ENCODE measurements at places on chromosomes 4 and X. TPM values are rescaled to one million over a fixed set of nuclear protein-coding genes. Genes with fewer than 3 reads are reported as not detected.

- peak; percentile 56 for DNase-seq
- H3K4me1 ChIP-seq: peaks cover 11% of the 10 kb centered on the region
- H3K27me3 ChIP-seq: no peaks in the 10 kb centered on the region
- no peak overlapping the region for H3K4me3 ChIP-seq
- peak overlapping the region; percentile 3 for H3K27ac ChIP-seq
- H3K36me3 ChIP-seq: peaks cover 1% of the 10 kb centered on the region
These were observed 105.0 kb downstream of the RAB28 start for GRCh38 chr4:13378973-13379759.

GRCh38 chr4:40723728-40724127 is 26.0 kb upstream of the NSUN7 start:
- H3K4me1 ChIP-seq: peaks cover 21% of the 10 kb centered on the region
- no peak overlapping the region for H3K4me3 ChIP-seq
- H3K36me3 ChIP-seq: no peaks in the 10 kb centered on the region
- no peak for DNase-seq

GRCh38 chrX:63436865-63437264 is 85.7 kb upstream of the SPIN4 start:
- H3K36me3 ChIP-seq: no peaks in the 10 kb centered on the region
- H3K4me3 ChIP-seq: no peak overlapping the region
- no peaks in the 10 kb centered on the region for H3K4me1 ChIP-seq
- H3K27me3 ChIP-seq: no peaks in the 10 kb centered on the region
- no peak overlapping the region for H3K27ac ChIP-seq

DNA sequence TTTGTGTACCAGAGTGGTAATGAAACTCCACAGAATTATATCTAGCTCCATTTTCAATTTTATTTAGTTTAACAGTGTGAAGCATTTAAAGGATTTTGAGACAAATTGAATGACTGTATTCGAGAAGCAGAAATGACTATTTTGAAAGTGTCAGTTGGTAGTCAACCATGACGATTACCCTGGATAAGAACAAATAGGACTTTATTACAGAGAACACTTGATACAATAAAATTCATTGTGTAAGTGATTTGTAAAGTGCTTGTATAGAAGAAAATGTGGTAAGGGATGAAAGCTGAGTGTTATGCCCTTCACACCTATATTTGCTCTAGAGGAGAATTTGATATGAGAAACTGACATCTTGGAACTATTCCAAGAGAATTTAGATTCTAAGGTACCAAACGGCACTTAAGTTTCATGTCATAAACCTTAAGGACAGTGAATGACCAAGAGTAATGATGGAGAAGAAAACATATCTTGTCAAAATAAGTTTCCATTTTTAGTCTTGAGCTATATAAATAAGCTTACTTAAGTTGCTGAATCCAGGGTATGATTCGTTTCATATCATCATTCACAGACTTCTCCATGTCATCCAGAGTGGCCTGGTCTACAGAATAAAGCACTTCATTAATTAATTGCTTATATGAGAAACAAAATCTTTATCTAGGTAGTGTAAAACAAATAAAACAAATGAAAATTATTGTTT is 34.6 kb downstream of the MED14 start:
- no peaks in the 10 kb centered on the region for H3K4me1 ChIP-seq
- no peak for DNase-seq
- no peaks in the 10 kb centered on the region for H3K27me3 ChIP-seq
- no peak overlapping the region for H3K27ac ChIP-seq

DNA sequence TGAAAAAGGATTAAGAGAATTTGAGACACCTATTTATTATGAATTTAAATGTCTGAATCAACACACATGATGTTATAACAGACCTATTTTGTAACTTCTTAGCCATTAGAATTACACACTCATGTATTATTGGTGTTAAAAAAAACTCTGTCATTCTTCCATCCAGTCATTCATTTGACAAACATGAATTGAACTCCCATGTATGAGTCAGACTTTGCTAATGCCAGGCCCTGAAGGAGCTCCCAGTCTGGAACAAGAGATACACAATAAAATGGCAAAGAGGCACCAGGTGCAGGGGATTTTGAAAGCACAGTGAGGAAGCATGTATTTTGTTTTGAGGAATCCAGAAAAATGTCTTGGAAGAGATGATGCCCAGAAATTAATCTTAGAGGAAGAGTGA is 87.7 kb upstream of the EFHC2 start:
- no peaks in the 10 kb centered on the region for H3K36me3 ChIP-seq
- H3K4me3 ChIP-seq: no peak overlapping the region
- no peak for DNase-seq
- no peak overlapping the region for H3K27ac ChIP-seq
- H3K4me1 ChIP-seq: no peaks in the 10 kb centered on the region

DNA sequence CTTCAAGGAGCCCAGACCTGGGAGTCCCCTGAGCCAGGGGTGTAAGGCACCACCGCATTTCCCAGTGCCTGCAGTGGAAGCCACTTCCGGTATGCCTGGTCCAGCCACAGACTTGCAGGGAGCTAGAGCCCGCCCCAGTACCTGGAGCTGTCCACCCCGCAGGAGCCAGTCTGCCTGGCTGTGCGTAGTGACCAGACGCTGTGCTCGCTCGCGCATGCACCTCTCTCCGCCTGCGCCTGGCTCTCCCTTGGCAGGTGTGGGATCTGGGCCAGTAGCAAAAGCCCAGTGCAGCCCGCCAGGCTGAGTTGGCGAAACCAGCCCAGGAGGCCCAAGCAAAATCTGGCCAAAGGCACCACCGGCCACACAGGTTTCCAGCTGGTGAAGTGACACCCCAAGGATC is 973.7 kb upstream of the AGA start:
- no peak overlapping the region for H3K4me3 ChIP-seq
- no peaks in the 10 kb centered on the region for H3K4me1 ChIP-seq
- H3K27ac ChIP-seq: no peak overlapping the region
- no peak for DNase-seq

DNA sequence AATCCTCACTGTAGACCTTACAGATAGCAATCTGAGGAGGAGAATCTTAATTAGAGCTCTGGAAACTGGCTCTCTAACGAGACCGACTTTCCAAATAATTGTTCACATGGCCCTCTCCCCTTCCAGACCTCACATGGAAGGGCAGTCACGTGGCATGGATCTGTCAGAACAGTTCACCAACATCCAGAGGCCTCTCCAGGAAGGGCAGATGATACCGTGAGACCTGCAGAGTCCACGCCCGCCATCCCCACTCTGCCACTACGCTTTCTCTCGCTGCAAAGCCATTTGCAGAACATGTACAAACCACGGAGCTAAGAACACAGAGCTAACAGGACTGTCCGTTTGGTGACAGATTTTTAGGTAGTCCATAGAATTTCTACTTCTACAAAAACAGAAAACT is 20.7 kb downstream of the FAT1 start:
- no peak overlapping the region for H3K27ac ChIP-seq
- no peaks in the 10 kb centered on the region for H3K4me1 ChIP-seq
- DNase-seq: no peak
- no peaks in the 10 kb centered on the region for H3K27me3 ChIP-seq
- no peaks in the 10 kb centered on the region for H3K36me3 ChIP-seq
- H3K4me3 ChIP-seq: no peak overlapping the region

Gene GUCY1B1
- total RNA-seq: 0.19 TPM

Gene ARX
- not detected for total RNA-seq

Gene SYP
- 1.2 TPM for total RNA-seq

Gene SORCS2
- total RNA-seq: not detected

Gene GCNA
- total RNA-seq: 5.6 TPM

Data from B cell (primary cell).